T-helper 2 cell (primary cell): ENCODE measurements at places on chromosomes 5 and 9.

DNA sequence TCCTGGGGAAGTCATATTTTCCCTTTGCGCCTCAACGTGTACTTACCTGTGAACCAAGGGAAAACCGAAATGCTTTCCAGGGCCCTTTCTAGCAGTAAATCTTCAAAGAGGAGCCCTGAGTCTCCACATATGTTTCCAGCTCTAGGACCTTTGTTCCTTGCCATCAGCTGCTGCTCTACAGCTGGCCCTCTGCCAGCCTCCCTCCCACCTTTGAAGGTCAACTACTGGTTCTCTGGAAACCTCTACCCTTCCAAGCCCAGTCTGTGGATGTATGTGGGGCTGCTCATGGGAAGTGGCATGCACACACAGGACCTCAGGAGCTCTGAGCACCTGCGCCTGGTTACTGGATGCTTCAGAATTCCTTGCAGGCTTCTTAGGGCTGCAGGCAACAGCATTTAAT lies 117.2 kb downstream of the PSD2 start:
- DNase-seq: no peak

- DNase-seq: no peak
Observed at GRCh38 chr5:167982-168660, 23.2 kb upstream of the LRRC14B start.

DNA sequence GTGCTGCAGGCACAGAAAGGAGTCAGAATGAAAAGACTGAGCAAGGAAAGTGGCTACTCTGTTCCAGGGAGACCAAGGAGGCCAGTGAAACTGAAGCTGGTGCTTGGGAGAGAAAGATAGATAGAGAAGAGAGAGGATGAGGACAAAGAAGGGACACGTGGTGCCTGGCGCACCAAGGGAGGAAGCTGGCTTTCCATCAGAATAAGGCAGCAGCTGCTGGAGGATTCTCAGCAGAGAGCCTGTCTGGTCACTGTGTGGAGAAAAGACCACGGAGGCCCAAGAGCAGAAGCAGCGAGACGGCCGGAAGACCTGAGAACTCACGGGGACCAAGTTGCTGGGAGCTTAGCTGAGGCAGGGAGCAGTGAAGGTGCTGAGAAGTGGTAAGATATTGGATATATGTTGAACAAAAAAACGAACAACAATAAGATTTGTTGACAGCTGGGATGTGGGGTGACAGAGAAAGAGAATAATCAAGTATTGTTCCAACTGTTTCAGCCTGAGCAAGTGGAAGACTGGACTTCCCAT lies 116.1 kb downstream of the SEMA5A start:
- DNase-seq: no peak

DNA sequence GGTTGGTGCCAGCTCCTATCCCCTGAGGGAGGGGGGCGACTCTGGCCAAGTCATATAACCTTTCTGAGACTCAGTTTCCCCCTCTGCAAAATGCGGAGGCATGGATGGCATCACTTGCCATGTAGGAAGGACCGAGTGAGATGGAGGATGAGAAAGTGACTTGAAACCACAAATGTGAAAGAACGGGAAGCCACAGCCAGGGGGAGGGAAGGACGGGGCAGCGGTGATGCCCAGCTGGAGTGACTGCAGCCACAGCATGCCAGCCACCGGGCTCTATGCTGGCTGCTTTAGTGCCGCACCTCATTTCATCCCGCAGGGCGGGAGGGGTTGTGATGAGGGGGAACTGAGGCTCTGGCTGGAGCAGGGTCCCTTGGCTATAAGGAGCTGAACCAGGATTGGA lies 74.5 kb downstream of the HMCN2 start:
- DNase-seq: no peak

DNA sequence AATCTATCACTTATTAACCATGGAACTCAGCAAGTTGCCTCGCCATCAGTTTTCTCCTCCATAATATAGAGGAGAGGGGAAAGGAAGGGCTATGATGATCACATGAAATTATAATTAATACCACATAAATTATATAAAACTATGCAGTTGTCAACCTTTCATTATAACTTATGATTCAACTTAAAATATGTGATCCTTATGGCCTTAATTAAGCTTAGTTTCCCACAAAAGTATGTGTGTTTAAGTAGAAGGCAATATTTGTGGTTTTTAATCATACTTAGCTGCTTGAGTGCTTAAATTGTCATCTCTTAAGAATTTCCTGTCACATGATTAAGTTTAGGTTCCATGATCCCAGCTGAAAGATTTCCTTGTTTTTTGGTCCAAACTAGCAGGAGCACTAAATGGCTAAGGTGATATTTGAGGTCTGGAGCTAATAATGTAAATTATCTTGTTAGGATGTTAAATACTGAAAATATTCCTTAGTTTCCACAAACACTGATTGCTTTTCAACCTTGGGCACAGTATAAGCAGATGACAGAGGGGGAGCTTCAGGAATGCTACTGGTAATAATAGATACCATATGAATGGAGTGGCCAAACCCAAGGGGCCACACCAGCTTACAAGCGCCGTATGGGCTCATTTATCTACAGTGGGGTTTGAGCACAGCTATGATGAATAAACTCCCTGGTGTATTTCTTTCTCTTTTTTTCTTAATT lies 26.4 kb upstream of the F2R start:
- no peak for DNase-seq

DNA sequence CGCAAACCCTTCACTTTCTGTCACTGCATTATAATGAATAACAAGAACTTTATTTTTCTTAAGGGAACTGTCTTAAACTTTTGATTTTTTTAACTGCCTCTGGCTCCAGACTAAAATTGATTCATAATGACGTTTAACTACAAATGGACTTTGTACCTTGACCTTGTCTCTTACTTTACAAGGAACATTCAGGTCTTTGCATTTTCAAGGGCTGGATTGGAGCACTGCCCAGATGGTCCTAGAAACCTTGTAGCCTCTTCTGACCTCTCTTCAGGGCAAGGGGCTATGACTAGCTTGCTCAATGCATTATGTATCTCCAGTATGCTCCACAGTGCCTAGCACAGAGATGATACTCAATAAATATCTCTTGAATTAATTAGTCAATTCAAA lies 612.6 kb upstream of the CLINT1 start:
- no peak for DNase-seq

DNA sequence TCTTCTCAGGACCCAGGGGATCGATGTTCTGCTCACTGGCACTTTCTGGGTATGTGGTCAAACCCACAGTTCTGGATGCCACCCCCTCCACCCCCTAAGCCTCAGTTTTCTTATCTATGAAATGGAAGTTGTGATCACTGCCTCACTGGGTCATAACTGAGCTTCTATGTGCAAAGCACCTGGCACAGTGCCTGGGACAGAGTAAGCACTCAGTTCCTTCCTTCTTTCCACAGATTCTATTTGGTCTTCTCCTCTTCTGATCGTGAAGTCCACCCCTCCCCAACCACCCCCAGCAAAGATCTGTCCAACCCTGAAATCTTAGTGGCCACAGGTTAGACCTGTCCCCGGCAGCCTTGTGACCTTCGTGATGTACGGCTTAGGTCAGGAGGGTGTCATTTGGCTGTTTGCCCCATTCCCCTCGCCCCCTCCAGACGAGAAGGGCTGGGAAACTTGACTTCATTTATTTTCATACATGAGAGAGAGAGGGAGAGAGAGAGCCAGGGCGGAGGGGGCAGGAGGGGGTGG lies 181.4 kb downstream of the FGF18 start:
- no peak for DNase-seq

DNA sequence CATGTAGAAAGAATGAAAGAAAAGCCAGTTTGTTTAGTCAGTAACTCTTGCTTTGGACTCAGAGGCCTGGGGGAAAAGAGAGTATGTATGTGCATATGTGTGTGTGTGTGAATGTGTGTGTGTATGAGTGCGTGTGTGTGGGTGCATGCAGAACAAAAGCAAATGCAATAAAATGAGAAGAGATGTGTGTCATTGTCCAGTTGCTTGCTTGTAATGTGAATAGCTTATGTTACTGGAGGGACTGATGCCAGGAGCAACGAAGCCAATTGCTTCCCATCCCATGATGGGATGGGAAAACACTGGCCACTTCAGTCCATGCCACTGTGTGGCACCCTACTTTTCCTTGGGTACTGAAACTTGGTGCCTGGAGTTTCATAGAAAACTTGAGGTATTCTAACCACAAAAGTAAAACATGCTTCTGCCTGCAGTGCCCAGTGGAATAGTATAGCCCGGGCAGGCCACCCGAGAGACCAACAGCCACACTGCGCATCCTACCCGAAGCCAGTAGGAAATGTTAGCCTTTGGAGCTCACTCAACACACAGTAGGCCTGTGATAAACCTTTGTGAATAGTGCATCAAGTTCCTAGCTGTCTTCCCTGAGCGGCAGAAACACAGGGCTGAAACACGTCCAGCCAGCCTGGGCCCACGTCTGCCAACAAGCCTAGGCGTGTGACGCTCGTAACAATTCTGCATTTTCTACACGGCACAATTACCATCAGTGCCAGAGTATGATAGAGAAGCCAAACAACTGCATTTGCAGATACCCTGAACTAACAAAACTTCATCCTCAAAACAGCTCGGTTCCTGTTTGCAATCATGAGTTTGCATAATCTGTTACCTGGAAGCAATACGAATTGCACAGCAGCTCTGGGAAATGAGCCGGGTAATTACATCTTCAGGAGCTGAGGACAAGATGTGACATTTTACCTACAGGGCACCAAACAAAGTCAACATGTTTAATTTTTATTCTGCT lies 198.1 kb downstream of the SYK start:
- DNase-seq: no peak

- no peak for DNase-seq
Observed at GRCh38 chr5:150789450-150789849, 10.9 kb downstream of the SMIM3 start.

GRCh38 chr5:14776602-14777001 lies 95.0 kb downstream of the ANKH start:
- no peak for DNase-seq

GRCh38 chr9:31137176-31138160 lies 1247.0 kb upstream of the ACO1 start:
- DNase-seq: no peak

GRCh38 chr9:20137425-20137824 lies 348.6 kb upstream of the SLC24A2 start:
- DNase-seq: no peak

GRCh38 chr5:116964438-116964837 lies 389.8 kb upstream of the SEMA6A start:
- no peak for DNase-seq

DNA sequence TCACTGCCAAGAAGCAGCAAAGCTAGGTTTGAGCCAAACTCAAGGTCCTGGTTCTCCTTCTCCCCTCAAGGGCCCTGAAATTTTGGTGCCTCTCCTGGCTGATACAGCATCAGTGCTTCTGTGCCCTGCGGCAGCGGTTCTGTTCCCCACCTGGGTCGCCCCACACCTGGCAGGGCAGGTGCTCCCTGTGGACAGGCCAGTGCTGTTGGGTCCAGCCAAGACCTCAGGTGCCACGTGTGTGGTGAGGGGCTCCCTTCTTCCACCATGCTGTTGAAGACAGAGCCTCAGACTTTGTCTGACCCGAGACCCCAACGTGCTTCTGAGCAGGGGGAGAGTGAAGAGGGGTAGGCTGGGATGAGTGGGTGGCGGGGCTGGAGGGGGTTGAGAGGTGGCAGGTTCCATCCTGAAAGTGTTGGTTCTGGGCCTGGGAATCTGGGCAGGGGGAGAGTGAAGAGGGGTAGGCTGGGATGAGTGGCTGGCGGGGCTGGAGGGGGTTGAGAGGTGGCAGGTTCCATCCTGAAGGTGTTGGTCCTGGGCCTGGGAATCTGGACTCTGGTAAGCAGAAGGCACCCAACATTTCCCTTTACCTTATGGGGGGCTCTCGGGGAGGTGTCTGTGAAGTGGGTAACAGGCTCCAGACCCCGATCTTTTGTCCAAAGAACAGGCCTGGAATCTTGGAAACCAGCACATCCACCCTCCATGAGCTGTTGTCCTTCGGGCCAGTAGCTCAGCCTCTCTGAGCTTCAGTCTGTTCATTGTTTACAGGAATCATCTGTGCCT lies 2.3 kb downstream of the PLEKHG4B start:
- DNase-seq: no peak

DNA sequence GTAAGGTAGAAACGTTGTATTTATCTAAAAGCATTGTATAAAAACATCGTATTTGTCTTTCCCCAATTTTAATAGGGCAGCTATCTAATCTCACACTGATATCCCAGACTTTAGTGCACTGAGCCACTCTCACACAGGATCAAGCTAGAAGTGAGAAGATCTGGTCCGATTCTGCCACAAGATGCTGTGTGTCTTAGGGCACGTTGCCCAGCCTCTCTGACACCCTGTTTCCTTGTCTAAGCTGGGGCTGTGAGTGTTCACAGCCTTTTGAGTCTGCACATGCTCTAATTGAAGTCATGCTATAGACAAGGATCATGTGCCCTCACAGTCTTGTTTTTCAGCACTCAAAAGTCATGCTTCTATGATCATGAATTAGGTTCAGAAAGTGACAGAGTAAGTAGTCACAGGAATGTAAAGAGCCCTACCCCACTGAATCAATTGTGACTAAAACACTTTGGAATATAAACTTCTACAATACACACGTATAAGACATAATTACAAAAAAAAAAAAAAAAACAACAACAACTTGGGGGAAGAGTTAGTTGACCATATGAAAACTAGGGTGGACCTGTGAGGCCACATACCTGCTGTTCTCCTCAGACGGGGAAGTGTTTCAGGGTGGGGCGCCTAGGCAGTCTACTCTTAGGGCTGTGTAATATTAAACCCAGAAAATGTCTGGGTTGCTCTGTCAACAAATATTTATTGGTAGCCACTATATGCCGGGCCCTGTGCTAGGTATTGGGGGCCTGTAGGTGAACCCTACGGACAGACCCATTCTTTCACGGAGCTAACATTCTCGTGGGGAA lies 893 bp upstream of the ABLIM3 start:
- no peak for DNase-seq

DNA sequence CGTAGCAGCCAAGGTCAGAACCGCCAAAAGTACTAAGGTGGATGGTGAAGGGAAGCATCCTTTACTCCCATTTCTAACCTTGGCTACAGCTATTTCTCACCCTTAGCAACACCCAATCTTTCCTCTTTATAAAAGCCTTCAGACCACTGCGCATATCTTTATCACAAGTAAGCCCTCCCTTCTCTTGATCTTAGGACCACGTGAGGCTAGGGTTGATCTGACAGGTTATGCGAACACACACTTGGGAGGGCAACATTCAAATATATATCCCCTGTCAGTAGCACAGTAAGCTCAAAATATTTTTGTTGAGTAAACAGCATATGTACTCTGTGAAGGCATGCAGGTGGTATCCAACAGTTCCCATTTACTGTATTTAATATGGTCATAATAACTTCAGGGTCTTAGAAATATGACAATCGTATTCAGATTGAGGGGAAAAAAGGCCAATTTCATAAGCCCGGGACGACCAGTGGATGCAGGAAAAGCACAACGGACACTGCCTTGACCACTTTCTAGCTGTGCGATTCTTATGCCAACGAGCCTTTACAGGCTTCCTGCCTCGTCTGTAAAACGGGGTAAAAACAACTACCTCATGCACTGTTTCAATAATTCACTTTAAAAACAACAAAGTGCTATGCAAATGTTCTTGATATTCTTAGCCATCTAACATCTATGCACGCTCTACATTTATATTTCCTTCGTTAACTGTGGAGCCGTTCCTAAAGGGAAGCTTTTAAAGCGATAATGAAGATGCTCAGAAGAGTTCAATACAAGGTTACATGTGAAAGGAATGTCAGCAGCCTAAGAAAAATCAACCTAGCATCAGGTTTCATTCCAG lies 1.3 kb downstream of the ARSB start:
- DNase-seq: no peak

GRCh38 chr9:33638391-33638915 lies 114.4 kb downstream of the ANKRD18B start:
- DNase-seq: no peak
